Activated T-cell treated with anti-CD3 and anti-CD28 coated beads, Interleukin-2, amount 50 U/mL, for 72 hours (primary cell): ENCODE measurements at places on chromosomes 13 and 19.
A peak's percentile ranks its signal among the peaks of the same experiment; 100 is the strongest.

DNA sequence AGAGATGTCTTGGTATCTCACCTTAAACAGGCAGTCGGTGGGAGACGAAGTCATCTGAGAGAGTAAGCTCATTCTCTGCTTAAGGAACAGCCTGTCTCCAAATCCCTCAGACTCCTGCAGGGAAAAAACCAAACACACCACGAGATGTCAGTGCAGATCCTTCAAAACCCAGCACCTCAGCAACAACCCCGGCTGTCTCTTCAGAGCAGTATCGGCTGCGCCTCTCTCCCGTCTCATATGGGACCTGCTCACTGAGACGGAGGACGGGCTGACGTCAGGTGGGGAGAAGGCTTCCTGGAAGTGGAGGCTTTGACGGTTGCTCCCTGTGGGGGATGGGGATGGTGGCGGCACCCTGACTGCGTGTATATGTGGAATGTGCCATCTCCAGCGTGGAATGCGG, 43.6 kb downstream of the ANKRD27 start:
- no peak for DNase-seq

GRCh38 chr13:97267418-97268059, 45.4 kb downstream of the MBNL2 start:
- DNase-seq = no peak

- DNase-seq = no peak
Observed at GRCh38 chr19:11848200-11848593, 329 bp upstream of the ZNF439 start.

DNA sequence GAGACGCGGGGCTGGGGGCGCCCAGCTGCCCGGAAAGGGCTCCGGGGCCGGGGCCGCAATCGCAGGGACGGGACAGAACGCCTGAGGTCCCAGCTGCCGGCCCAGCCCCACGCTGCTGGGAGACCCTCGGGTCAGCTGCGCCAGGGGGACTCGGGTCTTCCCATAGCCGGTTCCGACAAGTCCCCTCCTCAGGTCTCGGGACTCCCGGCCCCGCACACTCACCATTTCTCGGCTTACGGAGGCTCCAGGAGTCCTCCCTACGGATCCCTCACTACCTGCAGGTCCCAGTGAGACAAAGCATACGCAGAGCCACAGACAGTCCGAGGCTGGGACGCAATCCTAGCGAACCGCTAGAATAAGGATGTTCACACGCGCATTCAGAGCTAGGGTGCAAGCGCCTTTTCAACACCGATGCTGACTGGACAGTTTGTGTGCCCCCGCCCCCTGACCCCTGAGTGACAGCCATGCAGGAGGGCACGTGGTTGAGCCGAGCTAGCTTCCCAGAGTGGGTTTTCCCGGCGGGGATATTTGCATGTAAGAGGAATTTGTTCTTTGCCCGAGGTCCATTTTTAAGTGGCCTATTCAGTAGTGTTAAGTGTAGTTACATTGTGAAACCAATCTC, 13.6 kb downstream of the ZNF490 start:
- DNase-seq = no peak

GRCh38 chr19:10639836-10640235, 14.3 kb upstream of the ILF3 start:
- DNase-seq = no peak

GRCh38 chr19:12933287-12934072, at the start of gene FARSA:
Gene FARSA, minus strand, starts transcription at chr19:12933711. Its CDS starts 15 bp downstream, at chr19:12933696.
- DNase-seq = peak; percentile 90

GRCh38 chr13:111392486-111392885, 72.0 kb downstream of the TEX29 start:
- no peak for DNase-seq

DNA sequence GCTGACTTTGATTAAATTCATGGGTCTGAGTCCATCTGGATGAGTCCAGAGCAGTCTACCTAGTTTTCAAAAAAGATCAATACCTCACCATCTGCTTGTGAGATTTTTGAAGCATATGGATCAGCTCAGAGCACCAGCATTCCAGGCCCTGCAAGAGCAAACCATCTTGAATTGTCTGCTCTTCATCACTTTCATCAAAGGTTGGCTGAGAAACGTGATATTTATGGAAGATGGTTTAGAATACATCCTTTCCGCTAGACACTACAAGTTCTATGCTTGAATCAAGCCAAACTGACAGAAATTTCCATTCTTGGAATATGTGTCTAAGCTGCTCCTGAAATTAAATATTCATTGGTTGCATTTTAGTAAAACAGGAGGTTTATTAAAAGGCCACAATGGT, 190.3 kb downstream of the KCNRG start:
- no peak for DNase-seq

DNA sequence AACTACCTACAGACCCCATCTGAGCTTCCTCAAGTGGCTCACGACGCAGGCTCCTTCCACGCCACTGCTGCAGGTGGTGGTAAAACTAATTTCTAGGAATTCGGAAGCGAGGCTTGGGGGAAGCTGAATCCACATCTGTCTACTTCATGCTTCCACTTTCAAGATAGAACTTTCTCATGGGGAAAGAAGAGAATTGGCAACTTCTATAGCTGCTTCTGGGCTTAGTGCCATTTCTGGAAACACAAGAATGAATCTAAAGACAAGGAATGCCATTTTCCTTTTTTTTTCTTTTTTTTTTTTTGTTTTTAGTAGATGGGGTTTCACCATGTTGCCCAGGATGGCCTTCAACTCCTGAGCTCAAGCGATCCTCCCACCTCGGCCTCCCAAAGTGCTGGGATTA, 2.8 kb upstream of the NLRP12 start:
- DNase-seq = no peak

GRCh38 chr13:84659359-84659661, 777.0 kb upstream of the SLITRK1 start:
- no peak for DNase-seq

DNA sequence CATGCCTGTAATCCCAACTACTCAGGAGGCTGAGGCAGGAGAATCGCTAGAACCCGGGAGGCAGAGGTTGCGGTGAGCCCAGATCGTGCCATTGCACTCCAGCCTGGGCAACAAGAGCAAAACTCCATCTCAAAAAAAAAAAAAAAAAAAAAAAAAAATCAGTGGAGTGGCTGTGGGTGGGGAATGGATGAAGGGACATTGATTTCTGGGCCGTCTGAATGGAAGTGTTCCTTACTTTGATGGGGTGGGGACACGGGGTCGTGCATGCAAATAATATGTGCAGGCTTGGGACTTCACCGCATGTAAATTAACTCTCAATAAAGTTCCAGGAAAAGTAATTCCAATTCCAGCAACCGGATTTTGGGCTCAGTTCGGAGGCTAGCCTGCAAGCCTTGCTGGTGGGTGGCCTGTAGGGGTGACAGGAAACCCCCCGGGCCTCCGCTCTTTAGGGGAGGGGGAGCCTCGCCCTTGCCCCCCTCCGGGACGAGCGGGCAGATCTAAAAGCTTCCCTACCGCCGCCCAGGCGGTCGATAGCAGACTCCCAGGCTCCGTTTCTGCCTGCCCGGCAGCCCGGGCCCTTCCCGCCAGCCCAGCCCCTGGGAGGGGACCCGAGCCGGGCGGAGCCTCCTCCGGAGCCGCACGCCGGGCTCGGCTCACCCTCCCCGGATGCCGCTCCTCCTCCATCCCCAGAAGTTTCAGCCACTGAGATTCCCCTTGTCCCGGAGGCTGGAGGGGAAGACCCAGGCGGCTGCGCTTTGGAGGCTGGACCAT, 48.0 kb upstream of the ADGRE5 start:
- peak; percentile 12 for DNase-seq

DNA sequence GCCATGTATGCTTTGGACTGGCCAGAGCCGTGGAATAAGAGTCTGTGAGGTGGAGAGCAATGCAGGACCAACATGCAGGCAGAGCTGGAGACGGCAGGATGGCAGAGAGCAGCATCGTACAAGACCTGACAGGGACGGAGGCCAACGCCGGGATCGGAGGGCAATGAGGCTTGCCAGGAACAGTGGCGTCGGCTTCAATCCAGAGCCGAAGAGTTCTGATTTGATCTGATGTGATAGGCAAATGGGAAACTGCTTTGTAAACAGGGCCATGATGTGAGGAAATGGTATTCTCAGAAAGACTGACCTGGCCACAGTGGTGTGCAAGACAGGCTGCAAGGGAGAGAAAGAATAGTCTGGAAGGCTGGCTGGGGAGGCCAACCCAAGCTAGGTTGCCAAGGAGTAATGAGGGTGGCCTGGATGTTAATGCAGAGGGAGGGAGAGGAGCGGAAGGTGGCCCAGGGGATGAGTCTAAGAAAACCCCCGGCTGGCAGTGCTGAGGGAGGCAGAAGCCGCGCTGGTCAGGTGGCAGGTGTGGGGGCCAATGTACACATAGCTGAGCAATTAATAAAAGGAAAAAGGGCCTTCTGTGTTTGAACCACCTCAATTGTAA, 26.7 kb downstream of the RCBTB2 start:
- no peak for DNase-seq

DNA sequence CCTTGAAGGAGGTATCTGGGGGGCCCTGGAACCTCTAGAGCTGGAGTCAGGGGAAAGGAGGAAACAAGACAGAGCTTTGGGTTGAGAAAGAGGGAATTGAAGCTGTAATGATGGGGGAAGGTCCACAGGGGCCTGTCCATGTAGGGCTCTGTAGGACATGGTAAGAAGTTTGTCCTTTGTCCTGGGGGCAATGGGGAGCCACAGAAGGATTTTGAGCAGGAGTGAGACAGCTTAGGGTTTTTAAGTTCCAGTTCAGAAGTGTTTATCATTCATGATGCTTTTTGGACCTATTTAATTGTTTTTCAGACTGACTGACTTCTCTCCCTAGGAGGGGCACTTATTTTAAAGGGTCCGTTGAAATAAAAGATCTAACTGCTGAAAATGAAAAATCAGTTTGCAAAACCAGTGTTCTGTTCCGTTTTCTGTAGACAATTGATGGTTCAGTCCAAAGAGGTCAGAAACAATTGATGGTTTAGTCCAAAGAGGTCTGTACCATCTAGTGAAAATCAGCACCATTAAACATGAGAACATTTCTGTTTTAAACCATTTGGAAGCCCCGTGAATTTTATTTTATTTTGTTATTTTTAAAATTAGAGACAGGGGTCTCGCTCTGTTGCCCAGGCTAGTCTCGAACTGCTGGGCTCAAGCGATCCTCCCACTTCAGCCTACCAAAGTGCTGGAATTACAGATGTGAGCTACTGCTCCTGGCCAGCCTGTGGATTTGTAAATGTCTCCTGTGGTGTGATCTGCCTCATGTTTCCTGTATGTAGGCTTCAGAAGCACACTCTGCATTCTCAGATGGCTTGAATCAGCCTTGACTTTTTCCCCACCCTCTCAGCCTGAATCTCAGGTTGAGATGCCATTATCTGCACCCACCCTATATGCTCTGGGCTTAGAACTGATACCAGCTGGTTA, 8.4 kb downstream of the PLD3 start:
- no peak for DNase-seq

GRCh38 chr13:51584731-51585672, 740 bp downstream of the WDFY2 start:
- peak; percentile 81 for DNase-seq

DNA sequence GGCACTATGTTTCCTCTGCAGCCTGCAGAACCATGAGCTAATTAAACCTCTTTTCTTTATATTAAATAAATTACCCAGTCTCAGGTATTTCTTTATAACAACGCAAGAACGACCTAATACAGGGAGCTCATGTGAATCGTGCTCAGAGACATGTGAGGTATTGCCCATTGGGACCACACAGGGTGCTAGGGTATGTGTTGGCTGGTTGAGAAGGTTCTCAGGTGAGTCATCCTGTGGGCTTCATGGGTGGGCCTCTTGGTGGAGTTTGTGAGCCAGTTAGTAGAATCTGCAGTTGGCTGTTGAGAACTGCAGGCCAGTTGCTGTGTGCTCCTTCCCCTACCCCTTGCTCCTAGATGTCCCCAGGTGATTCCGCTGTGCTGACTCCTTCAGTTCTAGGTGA, 163.0 kb downstream of the HS6ST3 start:
- DNase-seq = no peak

GRCh38 chr13:73465617-73465971, 406.8 kb downstream of the KLF5 start:
- DNase-seq = no peak

GRCh38 chr19:45069056-45069455, 7.2 kb downstream of the ZNF296 start:
- DNase-seq = no peak

- no peak for DNase-seq
Observed at GRCh38 chr13:37105251-37105714, at the start of gene CSNK1A1L. Gene CSNK1A1L, minus strand, starts transcription at chr13:37105664. Its CDS starts 408 bp downstream, at chr13:37105256.

- DNase-seq = no peak
Observed at GRCh38 chr19:48735031-48735615, 5.3 kb downstream of the RASIP1 start.

GRCh38 chr13:75331792-75332349, 150.1 kb downstream of the TBC1D4 start:
- DNase-seq = no peak

DNA sequence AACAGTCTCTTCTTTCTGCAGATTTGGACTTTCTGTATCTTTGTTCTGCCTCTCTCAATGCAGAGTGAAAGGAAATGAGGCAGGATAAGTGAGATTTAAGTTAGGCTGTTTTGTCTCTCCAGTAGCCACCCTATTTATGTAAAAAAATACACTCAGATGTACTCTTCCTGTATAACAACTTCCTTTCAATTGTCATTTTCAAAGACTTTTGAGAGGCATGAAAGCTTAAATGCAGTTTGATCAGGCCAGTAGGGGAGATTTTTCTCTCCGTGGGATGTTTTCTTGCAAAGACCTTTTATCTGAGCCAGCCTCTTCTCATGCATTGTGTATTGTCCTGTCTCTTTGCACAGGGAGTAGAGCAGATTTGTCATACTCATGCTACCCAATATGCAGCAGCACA, 166.8 kb downstream of the SLITRK5 start:
- no peak for DNase-seq

- peak; percentile 10 for DNase-seq
Observed at GRCh38 chr13:32811297-32811800, 204.9 kb upstream of the KL start.

GRCh38 chr13:98780451-98780850, 28.0 kb upstream of the SLC15A1 start:
- DNase-seq = no peak

DNA sequence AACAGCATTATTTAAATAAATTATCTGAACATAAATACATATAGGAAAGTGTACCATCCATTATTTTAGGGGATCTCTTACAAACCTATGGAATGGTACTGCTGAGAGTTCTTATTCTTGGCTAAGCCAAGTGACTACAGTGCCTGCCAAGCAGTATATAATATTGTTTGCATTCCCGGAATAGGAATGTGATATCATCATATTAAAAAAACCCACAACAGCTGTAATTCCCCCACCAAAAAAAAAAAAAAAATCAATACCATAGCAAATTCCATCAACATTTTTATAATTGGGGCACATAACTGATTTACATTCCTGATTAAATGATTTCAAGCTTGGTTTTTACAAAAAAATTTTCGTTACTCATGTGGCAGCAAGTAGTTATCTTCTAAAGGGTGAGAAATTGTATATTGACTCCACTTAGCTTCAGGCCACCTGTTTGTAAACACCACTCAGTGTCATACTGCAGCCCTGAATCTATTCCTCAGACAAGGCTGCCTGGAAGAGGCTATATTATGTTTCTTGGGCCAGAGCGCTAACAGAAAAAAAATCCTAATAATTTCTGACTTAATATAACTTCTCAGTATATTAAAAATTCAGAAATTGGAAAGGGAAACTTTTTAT, 278.1 kb downstream of the DNAJC15 start:
- no peak for DNase-seq

- no peak for DNase-seq
Observed at GRCh38 chr13:75226733-75227435, 255.1 kb downstream of the TBC1D4 start.

GRCh38 chr13:102715447-102715846, 20.6 kb upstream of the METTL21C start:
- DNase-seq = no peak

GRCh38 chr19:12696366-12697335, at the start of gene FBXW9:
Gene FBXW9, minus strand, starts transcription at chr19:12696631. Its CDS starts 50 bp downstream, at chr19:12696581.
- DNase-seq = peak; percentile 96
